ENCODE measurements at places on chromosomes 13 and 19.
A peak's percentile ranks its signal among the peaks of the same experiment; 100 is the strongest.

GRCh38 chr19:46390866-46391265, 22.5 kb downstream of the CCDC8 start:
- no peak for DNase-seq

GRCh38 chr19:27765912-27766725, 1446.8 kb downstream of the UQCRFS1 start:
- DNase-seq, result no peak

- DNase-seq, result no peak
Observed at GRCh38 chr13:47146991-47147811, 250.3 kb upstream of the HTR2A start.

GRCh38 chr19:49679771-49680413, 2.8 kb downstream of the PRMT1 start:
- no peak for DNase-seq

DNA sequence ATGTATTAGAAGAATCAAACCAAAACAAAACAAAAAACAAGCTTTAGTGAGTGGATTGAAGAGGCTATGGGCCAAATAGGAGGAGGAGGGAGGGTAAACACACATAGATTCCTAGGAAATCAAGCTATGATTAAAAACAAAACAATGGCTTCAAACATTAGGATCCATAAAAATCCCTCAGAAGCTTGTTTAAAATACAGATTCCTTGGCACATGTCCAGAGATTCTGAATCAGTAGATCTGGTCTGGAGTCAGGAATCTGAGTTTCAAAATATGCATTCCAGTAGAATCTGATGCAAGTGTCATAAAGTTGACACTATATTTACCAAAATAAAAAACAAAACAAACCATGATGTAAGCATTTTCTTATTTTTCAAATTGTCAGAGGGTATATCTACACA, 692.8 kb upstream of the SGCG start:
- no peak for DNase-seq

DNA sequence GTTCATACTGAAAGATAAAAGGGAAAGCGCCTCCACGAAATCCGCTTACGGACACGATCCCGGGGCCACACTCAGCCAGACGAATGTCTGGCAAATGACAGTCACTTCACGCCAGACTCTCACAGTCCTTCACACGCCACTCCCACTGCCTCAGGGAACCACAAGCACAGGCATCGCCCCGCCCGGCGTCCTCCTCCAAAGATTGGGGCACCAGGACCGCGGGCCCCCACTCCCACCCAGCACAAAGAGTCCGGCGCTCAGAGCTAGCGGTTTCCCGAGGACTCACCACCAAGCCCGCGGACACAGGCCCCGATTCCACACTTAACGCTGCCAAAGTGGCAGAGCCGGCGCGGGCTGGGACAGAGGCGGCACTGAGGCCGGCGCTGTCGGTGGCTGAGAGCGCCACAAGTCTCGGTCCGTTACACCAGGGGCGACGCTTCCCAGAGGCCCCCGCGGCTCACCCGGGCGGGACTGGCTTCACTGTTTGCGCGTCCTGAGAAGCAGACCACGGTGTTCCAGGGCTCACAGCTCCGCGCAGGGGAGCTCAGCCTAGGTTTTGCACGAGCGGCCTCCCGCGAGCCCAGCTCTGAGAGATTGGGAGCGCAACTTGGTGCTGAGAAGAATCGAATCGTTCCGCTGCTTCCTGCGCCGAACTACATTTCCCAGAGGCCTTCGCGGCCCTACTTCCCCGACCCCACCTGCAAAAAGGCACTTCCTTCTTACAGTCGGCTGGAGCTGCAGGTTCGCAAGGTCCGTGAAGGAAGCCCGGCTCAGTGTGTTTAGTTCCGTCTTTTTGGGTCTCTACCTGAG, at the start of gene ZNF569:
TSS of gene ZNF569 (minus strand) at position 647 of the 810 bp plus-strand sequence. CDS start 22,523 bp downstream, outside the sequence.
- DNase-seq, result peak; percentile 73

- no peak for DNase-seq
Observed at GRCh38 chr13:89279374-89279773, 1608.2 kb downstream of the SLITRK5 start.

- no peak for DNase-seq
Observed at GRCh38 chr19:47417746-47418691, 1.3 kb downstream of the MEIS3 start.

DNA sequence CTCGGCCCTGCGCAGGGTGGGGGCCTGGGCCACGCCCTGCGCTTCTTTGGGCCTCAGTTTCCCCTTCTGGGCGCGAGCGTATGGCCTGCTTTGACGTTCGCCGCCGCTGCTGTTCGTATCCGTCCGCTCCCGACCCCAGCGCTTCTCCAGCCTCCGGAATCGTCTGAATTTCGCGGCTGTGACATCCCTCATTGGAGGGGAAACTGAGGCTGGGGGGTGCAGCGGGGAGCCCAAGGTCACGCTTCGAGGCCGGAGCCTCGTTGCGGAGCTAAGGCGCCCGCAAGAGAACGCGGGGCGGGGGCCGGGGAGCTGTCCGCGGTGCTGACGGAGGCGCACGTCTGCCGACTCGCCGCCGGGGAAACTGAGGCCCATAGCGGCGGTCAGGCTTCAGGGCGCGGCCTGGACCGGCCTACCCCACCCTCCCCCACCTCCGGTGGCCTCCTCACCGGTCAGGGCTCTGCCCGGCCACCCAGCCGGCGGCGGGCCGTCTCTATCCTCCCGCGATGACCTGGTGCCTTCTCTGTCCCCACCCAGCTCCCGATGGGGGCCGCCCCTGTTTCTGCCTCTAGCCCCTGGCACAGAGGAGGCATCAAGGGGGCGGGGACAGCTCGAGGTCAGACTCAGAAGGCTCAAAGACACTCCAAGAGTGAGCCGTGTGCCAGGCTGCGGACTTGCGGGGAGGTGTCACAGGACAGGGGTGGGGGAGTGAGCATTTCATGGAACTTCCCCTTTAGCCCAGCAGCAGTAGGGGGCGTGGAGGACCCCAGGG, 3.0 kb upstream of the APC2 start:
- DNase-seq, result no peak

DNA sequence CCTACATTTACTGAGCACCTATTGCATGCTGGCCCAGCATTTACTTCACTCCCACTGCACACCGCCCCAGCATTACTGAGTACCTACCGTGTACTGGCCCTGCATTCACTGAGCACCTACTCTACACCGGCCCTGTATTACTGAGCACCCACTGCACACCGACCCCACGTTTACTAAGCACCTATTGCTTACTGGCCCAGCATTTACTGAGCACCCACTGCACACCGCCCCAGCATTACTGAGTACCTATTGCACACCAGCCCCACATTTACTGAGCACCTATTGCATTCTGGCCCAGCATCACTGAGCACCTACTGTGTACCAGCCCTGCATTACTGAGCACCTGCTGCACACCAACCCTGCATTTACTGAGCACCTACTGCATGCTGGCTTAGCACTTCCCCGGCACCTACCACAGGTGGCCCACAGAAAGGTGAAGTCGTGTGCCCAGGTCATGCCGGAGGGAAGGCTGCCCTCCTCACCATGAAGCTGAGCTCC, 6.9 kb downstream of the TPGS1 start:
- DNase-seq, result no peak

DNA sequence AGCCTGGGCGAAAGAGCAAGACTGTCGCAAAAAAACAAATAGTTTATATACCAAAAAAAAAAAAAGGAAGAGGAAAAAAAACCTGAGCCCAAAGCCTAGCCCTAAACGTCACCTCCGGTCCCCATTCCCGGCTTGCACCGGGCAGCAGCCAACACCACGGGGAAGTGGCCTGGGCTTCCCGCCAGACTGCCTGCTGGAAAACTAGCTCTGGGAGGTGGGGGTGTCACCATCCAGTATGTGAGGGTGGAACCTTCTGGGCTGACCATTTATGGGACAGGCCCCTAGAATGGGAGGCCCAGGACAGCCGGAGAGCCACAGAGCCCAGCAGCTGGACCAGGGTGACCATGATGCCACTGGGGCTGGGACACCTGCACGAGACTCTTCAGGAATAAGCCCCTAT, 37.3 kb downstream of the IL12RB1 start:
- DNase-seq, result no peak

DNA sequence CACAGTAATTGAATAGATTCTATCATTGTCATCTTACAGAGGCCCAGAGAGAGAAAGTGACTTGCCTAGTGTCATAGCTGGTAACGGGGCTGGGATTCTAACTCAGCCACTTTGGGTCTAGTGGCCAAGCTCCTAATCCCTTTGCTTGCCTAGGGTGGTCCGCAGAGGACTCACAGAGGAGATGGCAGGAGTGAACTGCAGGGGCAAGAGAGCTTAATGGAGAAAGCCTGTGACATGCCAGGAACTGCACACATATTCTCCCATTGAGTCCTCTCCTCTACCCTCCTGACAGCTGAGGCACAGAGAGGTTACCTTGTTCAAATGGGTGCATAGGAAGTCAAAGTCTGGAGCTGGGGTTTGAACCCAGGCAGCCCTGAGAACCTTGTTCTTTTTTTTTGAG, 2.7 kb downstream of the LSR start:
- DNase-seq, result no peak

GRCh38 chr13:112483299-112483698, 104.7 kb downstream of the TUBGCP3 start:
- DNase-seq, result no peak

DNA sequence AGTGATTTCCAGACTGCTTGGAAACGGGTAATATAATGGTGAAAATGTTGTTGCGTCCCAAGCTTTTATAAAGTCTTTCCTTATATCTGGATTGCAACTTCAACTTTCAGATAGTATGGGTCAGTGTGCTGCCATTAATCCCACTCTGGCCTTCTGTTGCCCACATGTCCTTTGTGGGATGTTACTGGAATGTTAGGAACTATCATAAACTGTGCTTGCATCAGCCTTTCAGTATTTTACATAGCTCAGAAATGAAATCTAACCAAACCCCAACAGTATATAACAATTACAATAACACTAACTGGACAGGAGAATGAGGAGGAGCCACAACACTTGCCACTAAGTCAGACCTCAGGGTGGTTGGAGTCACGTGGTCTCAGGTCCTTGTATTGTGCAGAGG, 78.9 kb downstream of the LNX2 start:
- DNase-seq, result no peak

- DNase-seq, result no peak
Observed at GRCh38 chr19:46495786-46496099, at the start of gene PNMA8B. PNMA8B (minus strand) TSS chr19:46495867; CDS start chr19:46495465, 402 bp downstream.

DNA sequence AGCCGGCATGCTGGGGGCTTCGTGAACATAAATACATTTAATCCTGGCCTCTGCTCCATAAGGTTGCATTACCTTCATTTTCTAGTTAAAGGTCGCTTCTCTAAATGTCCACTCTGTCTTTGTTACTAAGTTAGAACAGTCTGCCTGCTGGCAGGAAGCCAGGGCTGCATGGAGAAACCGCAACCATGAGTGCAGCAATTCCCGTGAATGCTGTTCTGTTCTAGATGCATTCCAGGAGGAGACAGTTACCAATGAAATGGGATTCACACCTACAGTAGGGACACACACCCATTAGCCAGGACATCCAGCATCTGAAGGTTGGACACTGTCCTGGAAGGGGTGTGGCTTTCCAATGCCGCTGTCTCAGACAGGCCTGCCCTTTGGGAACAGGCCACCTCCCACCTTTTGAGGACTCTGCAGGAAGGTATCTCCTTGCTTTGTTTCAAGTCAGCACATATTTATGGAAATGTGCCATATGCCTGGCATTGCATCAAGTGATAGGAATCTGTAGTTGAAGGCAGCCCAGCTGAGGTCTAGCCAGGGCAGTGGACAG, 129.7 kb downstream of the SLC7A1 start:
- no peak for DNase-seq

- DNase-seq, result no peak
Observed at GRCh38 chr19:2970201-2970835, 7.0 kb upstream of the TLE6 start.

DNA sequence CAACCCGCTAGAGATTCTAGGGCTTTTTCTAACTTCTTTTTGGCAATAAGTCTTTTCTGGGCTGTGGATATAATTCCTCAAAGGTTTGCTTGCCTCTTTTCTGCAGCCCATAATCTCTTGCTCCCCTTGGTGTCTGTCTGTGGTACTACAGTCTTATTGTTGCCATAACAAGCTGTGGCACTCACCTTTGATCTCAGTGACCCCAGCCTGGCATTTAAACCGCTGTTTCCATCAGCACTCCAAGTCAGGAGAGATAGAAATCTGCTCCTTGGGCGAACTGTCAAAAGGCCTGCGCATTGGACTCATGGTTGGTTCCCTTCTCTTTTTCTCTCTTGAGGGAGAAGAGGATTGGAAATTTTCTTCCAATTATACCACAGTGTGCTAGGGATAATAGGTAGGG, 14.5 kb upstream of the MPHOSPH8 start:
- DNase-seq, result no peak

GRCh38 chr13:25493931-25494640, 122.3 kb downstream of the ATP8A2 start:
- DNase-seq, result no peak

DNA sequence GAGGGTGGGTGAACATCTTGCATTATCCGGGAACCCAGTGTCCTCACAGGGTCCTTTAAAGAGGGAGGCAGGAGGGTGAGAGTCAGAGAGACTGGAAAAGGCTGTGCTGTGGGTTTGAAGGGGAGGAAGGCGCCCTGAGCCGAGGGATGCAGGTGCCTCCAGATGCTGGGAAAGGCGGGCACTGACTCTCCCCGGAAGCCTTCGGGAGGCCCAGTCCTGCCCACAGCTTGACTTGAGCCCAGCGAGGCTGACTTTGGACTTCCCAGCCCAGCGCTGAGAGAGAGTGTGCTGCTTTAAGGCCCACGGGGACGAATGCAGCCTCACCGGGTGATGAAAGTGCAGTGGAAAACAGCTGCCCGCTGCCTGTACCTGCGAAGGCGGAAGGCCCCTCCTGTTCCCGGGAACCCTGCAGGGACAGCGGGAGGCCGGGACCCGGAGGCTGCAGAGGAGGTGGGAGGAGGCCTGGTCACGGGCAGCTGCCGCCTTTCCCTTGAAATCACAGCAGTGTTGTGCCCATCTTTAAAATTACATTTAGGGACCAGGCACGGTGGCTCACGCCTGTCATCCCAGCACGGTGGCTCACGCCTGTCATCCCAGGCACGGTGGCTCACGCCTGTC, 16.1 kb downstream of the REXO1 start:
- no peak for DNase-seq

GRCh38 chr13:44275381-44275780, 98.2 kb upstream of the SERP2 start:
- no peak for DNase-seq

GRCh38 chr13:112904436-112904960, 64.5 kb upstream of the MCF2L start:
- DNase-seq, result no peak

GRCh38 chr13:93325303-93326233, 99.0 kb downstream of the GPC6 start:
- no peak for DNase-seq

DNA sequence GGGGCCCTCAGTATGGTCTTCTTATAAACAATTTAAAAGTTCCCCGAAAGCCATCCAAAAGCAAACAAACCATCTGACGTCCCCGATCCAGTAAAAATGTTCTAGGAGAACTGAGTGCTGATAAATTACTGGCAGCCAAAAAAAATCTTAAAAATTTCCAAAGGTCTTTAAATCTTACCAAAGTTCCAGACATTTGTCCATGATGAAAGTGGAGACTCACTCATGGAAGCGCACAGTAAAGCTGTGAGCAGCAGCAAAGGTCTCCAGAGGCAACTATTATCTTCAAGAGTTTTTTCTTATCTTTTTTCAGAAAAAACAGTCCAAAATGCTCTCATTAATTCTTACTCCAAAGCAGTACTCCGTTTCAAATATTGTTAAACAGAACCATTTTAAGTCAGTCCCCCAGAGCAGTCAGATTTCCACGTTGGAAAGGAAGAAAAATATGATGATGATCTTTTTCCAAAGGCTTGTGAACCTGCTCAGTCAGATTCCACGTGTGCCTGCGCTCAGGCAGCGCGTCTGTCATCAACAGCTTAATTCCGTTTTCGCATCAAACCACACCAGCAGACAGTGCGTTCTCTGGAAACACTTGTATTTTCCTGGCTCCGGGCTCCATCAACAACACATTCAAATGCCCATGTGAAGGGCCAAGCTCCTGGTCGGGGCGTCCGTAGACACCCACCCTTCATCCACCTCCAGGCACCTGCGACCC, 85.4 kb downstream of the COL4A1 start:
- no peak for DNase-seq

Data from stimulated activated CD8-positive, alpha-beta memory T cell treated with anti-CD3 and anti-CD28 coated beads, Interleukin-7, amount 100 ng/mL, for 24 hours (primary cell).